ENCODE measurements at places on chromosomes 6 and 20.

- DNase-seq, result no peak
Measured at GRCh38 chr6:163438940-163439335, 24.4 kb downstream of the QKI start.

- DNase-seq, result no peak
Measured at GRCh38 chr6:95120984-95121383, 456.4 kb upstream of the MANEA start.

DNA sequence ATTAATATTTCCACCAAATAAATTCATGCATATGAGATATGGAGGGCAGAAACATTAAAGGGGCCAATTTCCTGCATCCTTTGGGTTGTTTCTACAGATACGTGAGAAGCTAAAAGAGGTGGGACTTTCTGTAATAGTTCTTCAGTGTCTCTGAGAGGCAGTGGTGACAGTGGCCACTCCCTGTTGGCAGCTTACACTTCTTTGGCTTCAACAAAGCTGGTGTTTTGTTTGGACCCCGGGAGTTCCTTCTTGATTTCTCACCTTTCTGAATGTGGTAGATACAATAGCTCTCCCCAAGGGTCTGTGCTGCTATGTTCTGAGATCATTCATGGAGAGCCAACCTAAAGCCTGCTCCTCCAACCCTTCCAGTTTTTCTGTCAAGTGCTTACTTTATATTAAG, 7.8 kb downstream of the PLCB1 start:
- DNase-seq, result no peak

- no peak for DNase-seq
Measured at GRCh38 chr6:114707081-114707620, 364.3 kb upstream of the HS3ST5 start.

DNA sequence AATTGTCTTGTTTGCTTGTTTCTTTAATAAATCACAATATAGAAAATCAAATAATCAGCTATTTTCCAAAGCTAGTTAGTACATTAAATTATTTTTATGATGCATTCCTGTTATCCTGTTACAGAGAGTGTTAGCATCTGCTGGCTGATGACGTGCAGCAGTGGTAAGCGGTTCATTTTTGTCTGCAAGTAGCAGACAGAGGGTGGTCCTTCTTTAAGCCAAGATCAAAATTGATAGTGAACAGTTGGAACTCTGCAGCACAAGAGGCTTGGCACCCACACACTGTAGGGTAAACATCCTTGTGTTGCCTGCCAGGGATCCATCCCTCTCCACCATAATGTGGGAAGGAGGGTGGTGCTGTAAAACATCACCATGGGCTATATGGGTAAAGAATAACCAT, 158.3 kb downstream of the FRK start:
- no peak for DNase-seq
